ENCODE measurements at places on chromosomes 16 and 17.

- no peak for DNase-seq
These were observed 12.2 kb upstream of the MMD start for GRCh38 chr17:55433629-55434422.

GRCh38 chr17:45907750-45908395, 13.5 kb downstream of the MAPT start:
- no peak for DNase-seq

- no peak for DNase-seq
These were observed 32.5 kb downstream of the MARF1 start for GRCh38 chr16:15610369-15610871.

DNA sequence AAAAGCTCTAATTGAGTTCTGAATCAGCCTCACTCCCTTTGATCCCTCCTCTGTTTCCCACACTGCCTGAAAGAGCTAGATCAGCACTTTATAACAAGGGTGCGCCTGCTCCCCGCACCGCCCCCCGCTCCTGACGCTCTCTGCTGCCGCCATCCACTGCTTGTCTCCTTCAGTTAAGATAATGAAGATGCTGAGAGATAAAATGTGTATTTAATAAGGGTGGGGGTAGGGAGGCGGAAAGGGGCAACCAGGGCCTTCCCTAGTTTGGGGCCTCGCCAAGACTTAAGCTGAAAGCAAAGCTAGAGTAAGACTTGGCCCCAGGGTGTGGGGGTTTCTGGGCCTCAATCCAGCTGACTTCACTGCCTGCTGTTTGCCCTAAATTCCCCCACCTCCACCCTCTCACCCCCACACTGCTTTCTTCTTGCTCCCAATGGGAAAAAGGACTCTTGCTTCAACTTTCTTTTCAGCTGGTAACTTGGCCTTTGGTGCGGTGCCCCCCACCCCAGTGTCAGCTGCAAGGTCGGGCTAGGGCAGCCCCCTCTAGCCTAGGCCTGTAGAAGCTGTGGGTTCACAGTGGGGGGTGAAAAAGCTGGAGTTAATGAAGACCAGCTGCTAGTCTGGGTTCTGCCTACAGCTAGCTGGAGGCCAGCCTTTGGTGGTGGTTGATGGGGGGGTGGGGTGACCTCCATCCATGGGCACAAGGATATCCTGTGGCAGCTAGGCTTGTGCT, 1.8 kb upstream of the RARA start:
- no peak for DNase-seq

DNA sequence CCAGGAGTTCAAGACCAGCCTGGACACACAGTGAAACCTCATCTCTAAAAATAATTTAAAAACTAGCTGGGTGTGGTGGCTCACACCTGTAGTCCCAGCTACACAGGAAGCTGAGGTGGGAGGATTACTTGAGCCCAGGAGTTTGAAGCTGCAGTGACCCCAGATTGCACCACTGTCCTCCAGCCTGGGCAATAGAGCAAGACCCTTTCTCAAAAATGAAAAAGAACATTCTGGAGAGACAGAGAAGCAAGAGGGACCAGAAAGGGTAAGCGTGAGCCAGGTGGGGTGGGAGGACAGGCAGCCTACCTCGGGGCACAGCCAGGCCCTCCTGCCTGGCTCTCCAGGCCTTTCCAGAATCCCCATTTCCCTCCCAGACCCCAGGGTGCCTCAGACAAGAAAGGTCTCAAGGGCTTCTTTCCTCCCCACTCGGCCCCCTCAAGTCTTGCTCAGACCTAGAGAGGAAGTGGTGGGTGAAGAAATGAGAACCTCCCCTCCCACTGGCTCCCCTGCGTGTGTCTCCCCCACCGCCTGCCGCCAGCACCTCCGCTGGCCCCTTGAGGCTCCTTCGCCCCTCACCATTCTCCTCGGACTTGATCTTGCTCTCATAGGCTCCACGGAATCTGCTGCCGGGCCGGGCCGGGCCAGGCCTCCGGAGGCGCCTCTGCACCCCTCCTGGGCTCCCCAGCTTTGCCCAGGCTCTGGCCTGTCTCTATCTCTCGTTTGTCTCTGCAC, 503 bp downstream of the C16orf54 start:
- peak; percentile 31 for DNase-seq

- no peak for DNase-seq
These were observed 67.5 kb downstream of the AMFR start for GRCh38 chr16:56357765-56358322.

GRCh38 chr16:67752641-67753040, 33.5 kb upstream of the GFOD2 start:
- DNase-seq, result no peak

DNA sequence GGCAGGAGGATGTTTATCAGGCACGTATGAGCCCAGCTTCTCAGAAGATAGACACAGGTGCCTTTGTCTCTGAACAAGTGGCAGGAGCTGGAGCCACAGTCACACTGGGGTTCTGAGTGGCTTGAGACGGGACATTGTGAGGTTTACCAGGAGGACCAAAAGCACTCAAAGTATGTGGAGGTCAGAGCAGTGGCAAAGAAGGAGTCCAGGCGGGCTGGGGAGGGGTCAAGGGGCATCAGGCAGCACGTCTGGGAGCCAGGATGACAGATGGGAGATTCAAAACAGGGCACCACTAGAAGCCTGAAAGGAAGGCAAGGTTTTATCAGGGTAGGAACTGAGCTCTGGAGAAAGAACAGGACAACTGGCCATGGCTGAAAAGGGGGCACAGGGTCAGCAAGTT, 67.2 kb upstream of the MARCHF10 start:
- DNase-seq, result no peak

DNA sequence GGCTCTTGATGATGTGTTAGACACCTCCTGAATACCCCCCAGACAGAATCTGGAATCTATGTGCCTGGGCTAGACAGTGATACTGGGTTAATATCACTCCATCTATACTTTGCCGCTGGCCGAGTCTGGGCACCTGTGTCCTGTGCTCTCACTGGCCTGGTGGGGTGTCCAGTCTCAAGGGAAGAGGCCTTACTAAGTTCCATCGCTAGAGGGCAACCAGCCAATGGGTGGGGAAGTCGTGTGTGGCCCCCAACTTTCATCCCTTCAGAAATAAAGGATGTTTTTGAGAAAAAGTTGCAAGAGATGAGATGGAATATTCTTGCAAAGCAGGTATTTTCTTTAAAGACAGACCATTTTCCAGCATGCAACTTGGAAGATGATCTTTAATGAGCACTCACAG, 1.6 kb upstream of the GLP2R start:
- no peak for DNase-seq

DNA sequence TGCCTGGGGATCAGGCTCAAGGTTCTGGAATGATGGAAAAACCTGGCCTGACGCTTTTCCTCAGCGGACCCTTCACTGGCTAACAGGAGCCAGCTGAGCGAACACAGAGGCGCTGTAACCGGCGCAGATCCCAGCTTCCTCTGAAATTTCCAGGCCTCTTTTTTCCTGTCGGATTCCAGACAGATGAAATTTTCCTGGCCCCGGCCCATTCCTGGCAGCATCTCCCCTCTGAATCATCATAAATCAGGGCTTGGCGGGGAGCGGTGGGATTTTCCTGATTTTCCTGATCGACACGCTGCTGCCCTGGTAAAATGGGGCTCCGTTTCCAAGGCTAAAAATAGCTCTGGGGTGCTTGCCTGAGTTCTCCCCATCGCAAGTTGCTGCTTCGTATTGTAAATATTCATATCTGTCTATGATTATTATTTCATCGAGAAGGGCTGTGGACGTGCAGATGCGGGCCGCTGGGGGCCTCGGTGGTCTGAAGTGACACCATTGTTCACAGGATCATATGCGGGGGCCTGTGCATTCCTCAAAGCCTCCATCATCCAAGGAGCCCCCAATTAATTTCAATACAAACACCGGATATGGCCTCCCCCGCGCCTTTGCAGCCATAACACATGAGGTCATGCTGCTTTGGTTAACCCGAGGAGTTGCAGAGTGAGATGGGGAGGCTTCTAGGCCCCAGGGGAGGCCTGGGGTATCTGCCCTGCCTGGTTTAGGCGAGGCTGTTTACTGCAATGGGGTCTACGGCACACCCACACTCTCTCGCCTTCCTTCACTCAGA, 45.8 kb upstream of the ETV4 start:
- DNase-seq, result no peak

DNA sequence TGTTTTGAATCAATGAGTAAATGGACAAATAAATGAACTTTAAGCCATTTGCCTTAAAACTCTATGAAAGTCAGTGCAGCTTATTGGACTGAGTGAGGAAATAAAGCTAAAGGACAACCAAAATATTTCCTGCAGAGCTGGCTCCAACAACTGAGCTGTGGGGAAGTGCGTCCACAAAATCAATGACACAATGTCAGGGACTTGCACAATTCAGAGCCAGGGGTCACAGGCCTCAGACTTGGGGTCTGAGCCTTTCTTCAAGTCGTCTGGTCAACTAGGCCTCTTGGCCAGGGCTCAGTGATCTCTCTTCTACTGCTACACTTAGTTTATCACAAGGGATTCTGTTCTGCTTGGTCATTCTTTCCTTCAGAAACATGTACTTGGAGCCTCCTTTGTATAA, 26.2 kb upstream of the RHBDL3 start:
- DNase-seq, result no peak

DNA sequence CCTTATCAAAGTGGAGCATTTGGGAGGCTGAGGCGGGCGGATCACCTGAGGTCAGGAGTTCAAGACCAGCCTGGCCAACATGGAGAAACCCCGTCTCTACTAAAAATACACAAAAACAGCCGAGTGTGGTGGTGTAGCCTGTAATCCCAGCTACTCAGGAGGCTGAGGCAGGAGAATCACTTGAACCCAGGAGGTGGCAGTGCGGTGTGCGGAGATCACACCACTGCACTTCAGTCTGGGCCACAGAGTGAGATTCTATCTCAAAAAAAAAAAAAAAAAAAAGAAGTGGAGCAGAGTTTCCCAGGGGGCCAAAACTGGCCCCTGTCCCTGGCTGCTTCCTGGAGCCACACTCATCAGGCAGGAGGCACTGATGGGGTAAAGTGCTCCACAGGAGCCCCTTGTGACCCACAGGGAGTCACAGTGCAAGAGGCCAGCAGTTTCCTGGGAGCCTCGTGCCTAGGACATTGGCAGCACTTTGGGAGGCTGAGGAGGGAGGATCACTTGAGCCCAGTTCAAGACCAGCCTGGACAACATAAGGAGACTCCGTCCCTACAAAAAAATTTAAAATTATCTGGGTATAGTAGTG, 44.4 kb downstream of the RTN4RL1 start:
- no peak for DNase-seq

DNA sequence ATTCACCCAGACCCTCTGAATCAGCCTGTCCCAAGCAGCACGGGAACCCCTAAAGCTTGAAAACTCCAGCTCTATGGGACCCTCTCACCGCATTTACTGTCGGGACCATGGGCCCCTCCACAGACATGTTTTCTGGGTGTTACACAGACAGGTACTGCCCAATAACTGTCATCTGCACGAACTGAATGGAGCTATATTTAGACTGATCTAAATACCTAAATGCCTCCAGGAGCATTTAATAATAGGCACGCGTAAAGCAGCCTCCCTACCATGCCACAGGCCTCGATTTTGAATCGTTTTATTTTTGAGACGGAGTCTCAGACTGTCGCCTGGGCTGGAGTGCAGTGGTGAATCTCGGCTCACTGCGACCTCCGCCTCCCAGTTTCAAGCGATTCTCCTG, 49.7 kb downstream of the EMP2 start:
- DNase-seq, result no peak
